ENCODE measurements at places on chromosomes 12 and 14.

- peak; percentile 86 for DNase-seq
These were observed 81.8 kb downstream of the EMP1 start for GRCh38 chr12:13278249-13278787.

GRCh38 chr12:19834592-19834991 lies 395.3 kb downstream of the AEBP2 start:
- no peak for DNase-seq

DNA sequence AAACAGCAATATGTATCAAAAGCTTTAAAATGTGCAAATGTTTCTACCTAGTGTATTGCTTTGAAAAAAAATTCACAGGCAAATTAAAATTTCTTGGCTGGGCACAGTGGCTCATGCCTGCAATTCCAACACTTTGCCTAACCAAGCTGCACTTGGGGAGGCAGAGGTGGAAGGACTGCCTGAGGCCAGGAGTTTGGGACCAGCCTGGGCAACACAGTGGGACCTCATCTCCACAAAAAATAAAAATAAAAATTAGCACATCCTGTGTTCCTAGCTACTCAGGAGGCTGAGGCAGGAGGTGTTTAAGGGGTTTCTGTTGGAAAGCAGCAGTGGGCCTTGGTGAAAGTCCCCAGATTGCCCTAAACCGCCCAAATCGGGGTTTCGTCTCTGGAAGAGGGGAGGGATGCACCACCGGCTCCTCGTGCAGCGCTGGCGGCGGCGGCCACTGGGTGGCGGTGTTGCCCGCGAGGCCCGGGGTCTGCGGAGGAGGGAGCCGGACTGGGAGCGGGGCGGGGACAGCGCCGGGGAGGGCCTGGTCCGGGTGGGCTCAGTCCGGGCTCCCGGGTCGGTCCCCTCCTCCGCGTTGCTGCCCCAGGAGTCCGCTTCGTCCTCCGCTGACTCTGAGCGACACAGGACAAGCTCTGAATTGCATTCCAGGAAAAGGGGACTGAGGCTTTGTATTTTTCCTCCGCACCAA lies 265.6 kb downstream of the AACS start:
- DNase-seq, result peak; percentile 49

DNA sequence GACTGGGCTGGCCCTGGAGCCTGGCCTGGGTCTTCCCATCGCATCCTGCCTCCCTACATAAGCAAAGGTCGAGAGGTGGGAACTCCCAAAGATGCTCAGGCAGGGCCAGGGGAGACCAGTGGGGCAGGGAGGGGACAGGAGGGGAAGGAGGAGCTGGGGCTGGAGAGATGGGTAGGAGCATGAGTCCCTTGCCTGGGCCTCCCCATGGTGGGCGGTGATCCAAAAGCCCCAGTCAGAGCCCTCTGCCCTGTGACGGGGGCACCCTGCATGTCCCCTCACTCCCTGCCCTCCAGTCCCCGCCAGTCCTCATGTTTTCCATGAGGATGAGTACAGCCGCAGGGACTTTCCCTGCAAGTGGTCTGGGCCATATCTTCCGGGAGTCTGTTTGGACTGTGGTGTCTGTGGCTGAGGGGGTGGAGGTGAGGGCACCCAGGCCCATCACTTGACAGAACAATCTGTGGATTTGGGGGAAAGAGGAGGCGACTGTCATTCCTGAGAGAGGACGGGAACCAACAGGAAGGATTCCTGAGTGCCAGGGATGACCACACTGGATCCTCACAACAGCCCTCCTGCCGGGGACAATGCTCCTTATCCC lies 9.3 kb downstream of the BDKRB2 start:
- DNase-seq, result no peak

GRCh38 chr12:4483885-4484823 lies 38.5 kb upstream of the FGF6 start:
- DNase-seq, result no peak

DNA sequence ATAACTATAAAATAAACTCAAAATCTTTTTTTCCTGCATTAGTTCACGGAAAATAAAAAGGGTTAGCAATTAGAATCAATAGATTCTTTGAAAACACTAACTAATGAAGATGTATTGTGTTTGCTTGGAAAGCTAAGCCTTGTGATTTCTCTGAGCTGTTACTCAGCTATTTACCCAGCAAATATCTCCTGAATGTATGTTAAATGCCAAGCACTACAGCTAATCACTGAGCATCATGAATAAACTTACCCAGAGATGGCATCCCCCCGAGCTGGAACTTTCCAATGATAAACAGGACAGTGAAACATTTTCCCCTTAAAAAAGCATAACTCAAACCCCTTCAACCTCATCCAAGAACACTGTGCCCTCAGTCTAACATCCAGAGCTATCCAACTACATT lies 71.2 kb downstream of the SLC2A13 start:
- no peak for DNase-seq

DNA sequence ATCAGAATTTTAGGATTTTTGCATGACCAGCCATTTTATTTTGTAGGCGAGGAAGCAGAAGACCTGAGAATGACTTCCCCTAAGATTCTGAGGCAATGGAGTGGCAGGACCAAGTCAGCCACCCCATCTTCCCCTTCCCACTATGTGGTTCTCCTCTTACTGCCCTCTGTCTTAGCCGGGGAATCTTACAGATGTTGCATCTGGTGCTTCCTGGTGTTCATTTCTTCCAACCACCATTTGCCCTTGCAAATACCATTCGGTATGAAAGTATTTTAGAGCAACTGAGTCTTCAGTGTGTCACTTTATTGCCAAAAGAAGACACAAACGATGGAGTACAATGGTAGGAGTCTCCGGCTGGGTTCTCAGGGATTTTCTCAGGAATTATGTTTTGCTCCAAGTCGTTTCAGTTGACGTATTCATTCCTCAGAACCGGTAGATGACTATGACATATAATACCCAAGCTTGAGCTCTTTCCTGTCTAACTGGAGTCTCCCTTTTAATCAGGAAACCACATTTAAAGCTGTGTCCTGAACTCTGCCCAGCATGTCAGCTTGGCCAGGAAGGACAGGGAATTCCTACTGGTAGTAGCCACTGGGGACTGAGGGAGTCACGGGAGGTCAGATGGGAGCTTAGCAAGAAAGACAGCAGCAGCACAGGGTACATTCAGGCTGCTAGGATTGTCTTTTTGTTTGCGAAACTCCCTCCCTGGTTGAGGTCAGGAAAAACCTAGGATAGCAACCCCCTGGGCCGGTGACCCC lies 87.0 kb downstream of the SAMD4A start:
- peak; percentile 61 for DNase-seq

DNA sequence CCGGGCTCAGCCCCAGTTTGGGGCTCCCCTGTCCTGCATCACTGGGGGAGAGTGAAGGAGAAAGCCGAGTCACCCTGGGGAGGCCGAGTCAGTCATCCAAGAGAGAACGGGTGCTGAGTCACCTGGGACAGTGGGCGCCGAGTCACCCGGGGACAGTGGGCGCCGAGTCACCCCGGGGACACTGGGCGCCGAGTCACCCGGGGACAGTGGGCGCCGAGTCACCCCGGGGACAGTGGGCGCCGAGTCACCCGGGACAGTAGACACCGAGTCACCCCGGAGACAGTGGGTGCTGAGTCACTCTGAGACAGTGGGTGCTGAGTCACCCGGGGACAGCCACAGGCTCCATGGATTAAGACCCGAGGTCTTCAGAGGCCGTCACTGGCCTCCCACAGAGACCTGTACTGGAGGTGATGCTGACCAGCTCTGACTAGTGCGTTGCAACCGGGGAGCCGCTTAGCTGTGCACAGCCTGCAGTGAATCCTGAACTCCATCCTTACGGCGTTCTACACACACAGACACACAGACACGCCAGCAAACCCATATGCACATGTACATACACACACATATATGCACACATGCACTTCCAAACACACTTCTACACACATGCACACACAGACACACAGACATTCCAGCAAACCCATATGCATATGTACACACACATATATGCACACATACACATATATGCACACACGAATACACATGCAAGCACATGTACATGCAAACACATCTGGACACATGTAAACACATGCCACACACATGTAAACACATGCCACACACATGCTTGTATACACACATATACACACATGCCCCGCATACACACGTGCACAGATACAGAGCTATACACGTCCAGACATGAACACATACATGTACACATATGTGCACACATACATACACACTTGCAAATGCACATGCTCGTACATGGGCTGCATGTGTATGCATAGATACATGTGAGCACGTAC lies 64.9 kb upstream of the GALNT9 start:
- DNase-seq, result no peak

DNA sequence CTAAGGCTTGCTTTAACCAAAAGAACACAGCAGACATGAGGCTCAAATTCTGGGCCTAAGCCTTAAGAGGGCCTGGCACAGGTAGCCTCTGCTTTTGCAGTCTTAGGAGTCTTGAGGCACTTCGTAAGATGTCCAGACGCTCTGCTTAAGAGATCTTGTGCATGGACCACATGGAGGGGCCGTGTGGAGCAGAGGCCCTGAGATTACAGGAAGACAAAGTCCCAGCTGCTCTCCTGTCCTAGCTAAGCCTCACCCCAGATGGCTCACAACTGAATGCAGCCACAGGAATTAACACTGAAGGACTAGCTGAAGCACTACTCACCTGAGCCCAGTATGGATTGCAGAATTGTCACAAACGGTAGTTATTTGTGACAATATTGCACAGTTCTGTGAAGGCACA lies 446.0 kb downstream of the PDZRN4 start:
- no peak for DNase-seq

DNA sequence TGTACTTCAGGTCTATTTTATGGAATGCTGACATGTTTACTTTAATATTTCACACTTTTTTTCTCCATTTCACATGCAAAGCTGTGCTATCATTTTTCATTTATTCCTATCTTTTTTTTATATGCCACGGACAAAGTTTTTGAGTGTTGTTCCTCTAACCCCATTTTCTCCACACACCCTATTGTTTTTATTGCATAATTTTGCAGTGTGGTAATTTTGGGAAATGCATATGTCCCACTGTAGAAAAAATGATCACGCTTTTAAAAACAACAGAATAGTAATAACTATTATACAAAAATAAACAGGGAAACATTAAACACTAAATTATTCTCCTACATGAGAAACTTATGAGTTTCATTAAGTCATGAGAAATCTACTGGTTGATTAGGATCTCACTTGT lies 14.2 kb downstream of the ZFC3H1 start:
- no peak for DNase-seq

DNA sequence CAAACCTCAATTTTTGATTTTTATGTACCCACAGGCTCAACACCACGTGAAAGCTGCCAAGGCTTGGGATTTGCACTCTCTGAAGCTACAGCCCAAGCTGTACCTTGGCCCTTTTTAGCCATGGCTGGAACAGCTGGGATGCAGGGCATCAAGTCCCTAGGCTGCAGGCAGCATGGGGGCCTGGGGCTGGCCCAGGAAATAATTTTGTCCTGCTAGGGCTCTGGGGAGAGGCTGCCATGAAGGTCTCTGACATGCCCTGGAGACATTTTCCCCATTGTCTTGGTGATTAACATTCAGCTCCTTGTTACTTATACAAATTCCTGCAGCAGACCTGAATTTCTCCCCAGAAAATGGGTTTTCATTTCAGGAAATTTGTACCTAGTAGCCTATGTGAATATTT lies 103.7 kb downstream of the SCAF11 start:
- no peak for DNase-seq

- DNase-seq, result no peak
These were observed 224.1 kb downstream of the ASCL1 start for GRCh38 chr12:103181366-103182152.

DNA sequence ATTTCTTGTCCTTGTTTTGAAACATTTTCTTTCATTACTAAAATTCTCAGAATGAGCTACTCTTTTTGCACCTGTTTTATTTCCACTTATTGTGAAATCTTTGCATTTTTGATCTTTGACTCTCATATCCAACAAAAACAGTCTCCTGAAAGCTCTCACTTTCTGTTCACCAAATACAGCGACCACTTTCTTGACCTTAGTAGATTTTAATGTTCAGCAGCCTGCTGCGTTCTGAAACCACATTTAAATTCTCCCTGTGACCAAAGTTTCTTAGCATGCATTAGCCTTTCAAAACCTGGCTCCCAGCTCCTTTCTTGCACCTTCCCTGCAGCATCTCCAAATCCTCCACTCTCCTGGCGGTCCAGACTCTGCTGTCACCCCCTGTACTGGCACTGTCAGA lies 404.4 kb upstream of the PDE3A start:
- no peak for DNase-seq

DNA sequence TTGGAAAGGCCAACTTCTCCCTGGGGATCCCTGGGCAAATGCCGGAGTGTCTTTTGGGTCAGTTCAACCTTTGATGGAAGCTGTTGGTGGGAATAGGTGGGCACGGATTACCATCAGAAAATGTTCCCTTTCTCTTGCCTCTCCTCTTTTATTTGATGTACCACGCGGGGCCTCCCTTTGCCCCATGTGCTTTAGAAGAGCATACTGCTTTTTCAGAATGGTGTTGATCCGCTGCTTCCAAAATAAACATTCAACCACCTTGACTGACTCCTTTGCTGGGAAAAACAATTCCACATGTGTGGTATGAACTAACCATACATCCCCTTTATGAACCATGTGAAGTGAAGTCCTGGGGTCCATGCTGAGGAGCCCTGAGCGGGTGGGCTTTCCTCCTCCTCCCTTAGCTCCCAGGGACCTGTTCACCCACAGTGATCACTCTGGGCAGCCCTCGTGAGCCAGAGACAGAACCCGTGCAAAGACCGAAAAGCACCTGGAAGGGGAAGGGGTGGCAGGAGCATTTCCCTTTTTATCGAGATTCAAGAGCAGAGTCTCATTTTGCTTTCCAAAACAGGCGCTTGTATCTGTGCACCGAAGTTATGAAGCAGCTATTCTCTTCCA lies 44.2 kb upstream of the PRMT8 start:
- DNase-seq, result no peak

- DNase-seq, result peak; percentile 83
These were observed 626 bp downstream of the TXNDC16 start for GRCh38 chr14:52551696-52552062.

GRCh38 chr12:32727237-32727636 lies 28.5 kb downstream of the YARS2 start:
- DNase-seq, result no peak

GRCh38 chr14:65072256-65072655 lies 30.1 kb downstream of the MAX start:
- no peak for DNase-seq

DNA sequence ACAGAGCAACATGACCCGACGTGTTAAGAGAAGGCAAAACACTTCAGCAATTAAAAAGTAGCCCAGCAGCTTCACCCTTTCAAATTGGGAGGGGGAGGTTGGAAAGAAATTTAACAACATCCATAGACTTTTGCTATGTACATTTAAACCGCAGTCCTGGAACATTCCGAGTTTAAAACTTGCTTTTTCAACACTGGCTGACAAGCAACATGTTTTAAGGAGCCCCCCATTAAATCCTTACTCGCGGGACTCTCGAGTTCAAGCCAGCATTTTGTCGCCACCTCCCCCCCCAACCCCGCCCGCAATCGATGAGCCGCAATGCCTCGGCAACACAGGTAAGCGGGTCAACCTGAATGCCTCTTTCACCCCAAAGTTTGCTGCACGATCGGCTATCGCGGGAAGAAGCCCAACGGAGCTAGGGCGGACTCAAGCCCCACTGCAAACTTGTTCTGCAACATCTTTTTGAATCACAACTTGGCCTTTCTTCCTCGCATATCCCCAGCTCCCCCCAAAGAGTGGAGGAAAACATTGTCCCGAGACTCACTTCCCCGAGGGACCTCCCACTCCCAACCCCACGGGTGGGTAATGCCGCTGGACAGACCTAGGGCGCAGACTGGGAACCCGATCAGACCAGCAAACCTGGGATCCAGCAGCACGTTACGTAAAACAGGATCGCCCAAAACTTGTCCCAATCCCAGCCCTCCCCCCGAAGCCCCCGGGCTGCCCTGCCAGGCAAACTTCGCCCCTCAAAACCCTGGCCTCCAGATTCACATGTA lies 777 bp downstream of the ZFP36L1 start:
- no peak for DNase-seq
